Ureter (tissue), 1 donor: ENCODE measurements at places on chromosomes 11 and 22. TPM values are rescaled to one million over a fixed set of nuclear protein-coding genes. Genes with fewer than 3 reads are reported as not detected.

DNA sequence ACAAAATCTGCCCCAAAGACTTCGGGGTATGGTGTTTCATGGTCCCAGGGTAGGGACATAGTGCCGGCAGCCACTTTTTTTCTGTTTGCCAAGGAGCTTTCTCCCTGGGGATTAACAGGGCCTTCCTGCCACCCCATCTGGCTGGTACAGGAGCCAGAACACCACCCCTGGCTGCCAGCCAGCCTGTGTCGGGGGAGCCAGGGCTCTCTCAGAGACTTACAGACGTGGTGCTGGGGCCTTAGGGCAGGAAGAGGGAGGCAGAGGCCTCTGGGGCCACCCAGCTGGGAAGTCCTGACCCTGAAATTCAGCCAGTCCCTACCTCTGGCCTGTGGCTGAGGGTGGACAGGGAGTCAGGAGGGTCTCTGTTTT lies 52.4 kb upstream of the CDON start:
- no peak for DNase-seq

DNA sequence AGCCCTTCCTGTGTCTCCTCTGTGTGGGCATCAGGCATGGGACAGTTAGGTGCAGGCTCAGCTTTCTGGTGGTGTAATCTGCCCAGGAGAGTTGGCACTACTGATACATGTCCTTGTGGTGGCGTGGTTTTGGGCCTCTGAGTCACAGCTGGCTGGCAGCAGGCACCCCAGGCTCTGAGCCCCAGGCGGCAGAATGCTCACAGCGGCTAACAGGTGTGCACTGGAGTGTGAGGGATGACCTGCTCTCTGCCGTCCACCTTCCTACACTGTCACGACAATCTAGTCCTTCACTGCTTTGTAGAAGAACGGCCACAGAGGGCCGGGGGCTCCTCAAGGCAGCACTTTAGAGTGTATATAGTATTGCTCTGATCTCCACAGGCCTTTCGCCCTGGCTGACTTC lies 100.3 kb upstream of the PITPNB start:
- peak; percentile 39 for DNase-seq

GRCh38 chr22:30591191-30591587 lies 521 bp downstream of the PES1 start:
- DNase-seq, result no peak

- no peak for DNase-seq
Observed at GRCh38 chr11:27055065-27055682, 14.6 kb downstream of the BBOX1 start.

DNA sequence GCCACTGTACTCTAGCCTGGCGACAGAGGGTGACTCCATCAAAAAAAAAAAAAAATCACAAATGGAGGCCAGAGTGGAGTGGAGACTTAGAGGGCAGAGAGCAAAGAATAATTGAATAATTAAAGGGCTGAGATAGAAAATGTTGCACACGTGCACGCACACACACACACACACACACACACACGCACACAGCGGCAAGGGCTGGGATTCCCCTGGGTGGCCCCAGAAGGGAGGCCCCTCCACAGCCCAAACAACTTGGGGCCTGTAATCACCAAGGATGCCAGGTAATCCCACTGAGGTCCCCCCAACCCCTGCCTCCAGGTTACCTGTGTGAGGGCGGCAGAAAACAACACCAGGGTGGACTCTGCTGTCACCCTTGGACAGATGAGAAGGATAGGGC lies 12.0 kb upstream of the DGKZ start:
- no peak for DNase-seq

- DNase-seq, result no peak
Observed at GRCh38 chr11:95341221-95341620, 110.2 kb upstream of the SESN3 start.

- DNase-seq, result no peak
Observed at GRCh38 chr22:26462051-26462450, 21.5 kb downstream of the HPS4 start.

- DNase-seq, result no peak
Observed at GRCh38 chr22:29621761-29622526, 18.5 kb downstream of the NF2 start.

DNA sequence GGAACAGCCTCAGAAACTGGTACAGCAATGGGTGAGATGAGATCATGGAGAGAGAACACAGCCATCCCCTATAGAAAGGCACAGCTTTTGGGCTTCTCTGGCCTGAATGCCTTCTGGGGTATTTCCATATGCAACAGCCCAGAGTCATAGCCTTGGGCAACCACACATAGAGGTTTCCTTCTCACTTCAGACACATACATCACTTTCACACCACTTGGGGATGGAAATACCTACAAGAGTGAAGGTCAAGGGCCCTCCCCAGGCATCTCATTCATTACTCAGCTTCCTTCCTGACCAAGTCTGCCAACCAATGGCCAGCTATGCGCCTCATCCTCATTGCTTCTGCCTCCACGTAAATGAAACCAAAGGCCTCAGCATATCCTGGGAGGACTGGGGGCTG lies 17.7 kb upstream of the OLFML1 start:
- DNase-seq, result no peak

GRCh38 chr11:12251666-12252560 lies 125.5 kb upstream of the PARVA start:
- DNase-seq, result no peak

RBM4B gene
- 20.1 TPM for total RNA-seq

TPBGL gene
- total RNA-seq, result 0.26 TPM

HMOX1 gene
- 6.8 TPM for total RNA-seq

STK33 gene
- 13.1 TPM for total RNA-seq
